ENCODE measurements at places on chromosomes 2 and 18.

GRCh38 chr18:79588636-79589481, 90.7 kb upstream of the CTDP1 start:
- no peak for DNase-seq

GRCh38 chr18:79590191-79591031, 89.2 kb upstream of the CTDP1 start:
- DNase-seq, result no peak

DNA sequence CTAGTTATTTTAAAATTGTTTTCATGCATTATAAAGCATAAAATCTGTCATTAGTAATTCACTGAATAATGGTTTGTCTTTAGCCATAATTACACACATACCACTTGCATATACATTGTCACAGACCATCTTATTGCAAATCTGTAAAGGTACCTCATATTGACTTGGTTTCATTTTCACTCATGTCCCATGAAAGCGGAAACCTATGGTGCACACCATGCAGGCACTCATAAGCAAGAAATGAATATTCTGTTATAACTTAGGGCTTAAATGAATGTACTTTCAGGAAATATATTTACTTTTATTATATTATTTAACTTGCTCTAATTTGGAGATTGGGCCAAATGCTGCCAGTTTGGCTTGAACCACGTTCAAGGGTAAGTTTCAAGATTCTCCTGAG, 29.2 kb upstream of the STK17B start:
- DNase-seq, result no peak

DNA sequence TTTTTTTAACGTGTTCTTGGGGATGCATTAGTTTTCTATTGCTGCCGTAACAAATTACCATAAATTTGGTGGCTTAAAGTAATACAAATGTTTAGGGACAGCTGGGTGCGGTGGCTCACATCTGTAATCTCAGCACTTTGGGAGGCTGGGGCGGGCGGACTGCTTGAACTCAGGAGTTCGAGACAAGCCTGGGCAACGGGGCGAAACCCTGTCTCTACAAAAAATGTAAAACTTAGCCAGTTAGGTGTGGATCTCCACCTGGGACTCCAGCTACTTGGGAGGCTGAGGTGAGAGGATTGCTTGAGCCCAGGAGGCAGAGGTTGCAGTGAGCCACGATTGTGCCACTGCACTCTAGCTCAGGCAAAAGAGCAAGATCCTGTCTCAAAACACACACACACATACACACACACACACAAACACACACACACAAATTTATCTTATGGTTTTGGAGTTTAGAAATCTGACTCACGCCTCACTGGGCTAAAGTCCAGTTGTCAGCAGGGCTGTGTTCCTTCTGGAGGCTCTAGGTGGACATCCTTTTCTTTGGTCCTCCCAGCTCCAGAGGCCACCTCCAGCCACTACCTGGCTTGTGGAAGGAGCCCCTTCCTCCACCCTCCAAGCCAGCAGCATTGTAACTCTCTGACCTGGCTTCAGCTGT, 76.1 kb downstream of the SEPTIN10 start:
- no peak for DNase-seq

- no peak for DNase-seq
Observed at GRCh38 chr2:67649331-67650261, 252.5 kb downstream of the ETAA1 start.

DNA sequence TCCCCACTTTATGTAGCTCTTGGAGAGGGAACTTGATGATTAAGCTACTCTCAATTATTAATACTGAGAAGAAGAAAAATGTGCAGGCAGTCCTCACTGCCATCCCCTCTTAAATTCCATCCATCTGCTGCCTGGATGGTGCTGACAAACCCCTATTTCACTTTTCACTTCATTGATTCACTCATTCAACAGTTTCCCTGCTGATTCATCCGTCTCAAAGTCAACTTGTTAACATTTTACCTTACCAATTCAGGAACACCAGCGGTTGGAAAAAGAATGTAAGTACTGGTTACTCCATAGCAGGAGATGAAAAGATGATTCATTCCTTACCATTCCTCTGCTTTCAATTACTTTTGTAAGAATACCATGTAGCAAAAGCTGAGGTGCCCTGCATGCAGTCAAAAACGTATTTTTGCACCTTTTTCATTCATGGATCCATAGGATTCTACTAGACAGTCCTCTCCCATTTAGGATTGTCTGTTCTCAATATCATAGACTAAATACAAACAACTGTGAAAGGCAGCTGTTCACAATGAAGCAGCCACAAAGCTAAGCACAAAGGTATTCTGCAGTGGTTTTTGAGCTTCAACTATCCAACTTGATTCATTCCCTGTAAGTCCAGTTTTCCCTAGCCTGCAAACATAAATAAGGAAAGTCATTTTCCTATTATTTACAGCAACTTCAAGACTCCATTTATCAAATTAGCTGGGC, 262.0 kb downstream of the MREG start:
- no peak for DNase-seq

DNA sequence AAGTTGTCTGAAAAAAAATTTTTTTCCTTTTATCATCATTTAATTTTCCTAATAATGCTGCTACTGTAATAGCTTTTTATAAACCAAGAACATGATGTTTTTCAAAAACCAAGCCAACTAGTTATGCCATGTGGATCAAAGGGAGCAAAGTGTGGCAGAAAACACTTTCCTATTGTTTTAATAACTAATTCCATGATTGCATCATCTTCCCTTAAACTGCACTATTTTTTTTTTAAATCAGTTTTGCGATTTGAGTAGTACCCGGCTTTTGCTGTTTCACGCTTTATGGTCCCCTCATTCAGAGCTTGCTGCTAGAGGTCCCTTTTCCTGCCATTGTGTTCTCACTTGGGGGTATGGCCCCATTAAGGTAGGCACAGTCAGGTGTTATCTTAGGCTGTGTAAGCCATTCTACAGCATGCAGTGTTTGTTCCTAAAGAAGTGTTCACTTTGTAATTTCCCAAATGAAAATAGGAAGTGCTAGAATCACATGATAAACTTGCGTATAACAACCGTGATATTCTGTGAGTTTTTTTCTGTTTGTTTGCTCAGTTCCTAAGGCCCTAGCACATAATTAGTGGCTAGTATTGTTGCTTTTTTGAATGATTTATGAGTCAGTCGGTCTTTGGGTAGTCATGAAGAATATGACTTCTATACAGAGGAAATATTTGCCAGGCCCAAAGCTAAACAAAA, 225.8 kb downstream of the PTGR3 start:
- no peak for DNase-seq

DNA sequence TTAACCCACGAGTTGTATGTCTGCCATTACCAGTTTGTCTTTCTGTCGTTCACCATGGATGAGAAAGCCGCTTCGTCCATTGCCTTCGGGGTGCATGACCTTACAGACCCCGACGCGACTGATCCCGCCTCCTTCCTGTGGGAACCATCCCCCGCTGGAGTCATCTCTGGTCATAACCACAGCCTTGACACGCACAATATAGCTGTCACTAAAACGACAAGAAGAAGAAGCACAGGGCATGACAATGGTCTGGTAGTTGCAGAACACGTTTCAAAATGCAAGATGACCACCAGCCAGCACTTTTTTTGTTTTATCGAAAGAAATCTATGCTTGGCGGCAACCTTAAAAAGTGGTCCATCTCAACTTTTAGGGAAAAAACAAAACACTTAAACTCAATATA, 87.7 kb downstream of the SPRED2 start:
- DNase-seq, result no peak

DNA sequence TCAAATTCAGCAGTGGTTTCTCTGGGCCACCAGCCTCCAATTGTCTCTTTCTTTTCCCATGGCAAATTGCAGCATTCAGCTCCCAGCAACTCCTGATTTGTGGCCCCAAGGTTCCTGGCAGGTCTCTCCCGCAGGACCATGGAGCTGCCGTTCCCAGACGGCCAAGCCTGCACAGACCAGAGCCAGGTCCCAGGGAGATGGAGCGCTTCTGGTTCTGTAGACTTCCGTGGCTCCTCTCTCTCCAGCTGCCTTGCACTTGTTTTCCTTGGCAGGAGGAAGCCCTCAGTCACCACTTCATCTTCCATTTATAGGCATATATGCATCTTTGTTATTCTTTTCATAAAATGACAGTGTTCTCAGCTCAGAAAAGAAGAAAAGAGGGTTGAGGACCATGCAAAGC, 21.7 kb downstream of the TNP1 start:
- no peak for DNase-seq

- DNase-seq, result no peak
Observed at GRCh38 chr18:35397976-35398375, 20.8 kb upstream of the ZNF396 start.

GRCh38 chr2:43831543-43832294, 6.9 kb downstream of the ABCG5 start:
- no peak for DNase-seq

DNA sequence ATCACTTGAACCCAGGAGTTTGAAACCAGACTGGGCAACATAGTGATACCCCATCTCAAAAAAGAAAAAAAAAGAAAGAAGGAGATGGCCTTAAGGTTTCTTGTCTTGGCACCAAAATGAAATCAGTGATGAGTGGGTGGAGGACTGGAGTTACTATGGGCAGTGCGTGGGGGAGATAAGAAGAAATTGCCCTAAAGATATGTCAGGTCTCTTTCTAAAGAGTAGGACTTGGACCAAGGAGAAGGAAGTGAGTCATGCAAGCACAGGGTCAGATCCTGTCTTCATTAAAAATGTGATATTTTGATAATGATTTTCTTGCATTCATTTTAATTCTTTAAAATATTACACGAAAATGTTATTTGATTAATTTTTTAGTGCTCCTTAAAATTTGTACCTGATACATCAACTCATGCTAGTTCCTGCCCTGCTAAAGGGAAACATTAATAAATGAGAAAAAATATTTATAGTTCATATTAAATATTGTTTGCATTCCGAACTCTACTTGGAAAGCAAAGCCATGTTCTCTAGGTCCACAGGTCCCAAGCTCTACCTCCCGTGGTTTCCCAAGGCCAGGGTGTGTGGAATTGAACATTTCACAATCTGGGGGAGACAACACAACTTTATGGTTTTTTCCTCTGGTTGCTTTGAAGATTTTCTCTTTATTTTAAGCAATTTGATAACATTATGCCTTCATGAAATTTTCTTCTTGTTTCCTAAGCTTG, 62.6 kb upstream of the CTLA4 start:
- DNase-seq, result no peak

GRCh38 chr2:9979977-9980376, 28.5 kb downstream of the GRHL1 start:
- DNase-seq, result no peak
